Glutamatergic neuron (in vitro differentiated cells): ENCODE measurements at places on chromosomes 2 and 18. TPM values are rescaled to one million over a fixed set of nuclear protein-coding genes. Genes with fewer than 3 reads are reported as not detected.

KIF5C gene
- total RNA-seq = 673 TPM

ZNF521 gene
- total RNA-seq = 58.7 TPM

DNA sequence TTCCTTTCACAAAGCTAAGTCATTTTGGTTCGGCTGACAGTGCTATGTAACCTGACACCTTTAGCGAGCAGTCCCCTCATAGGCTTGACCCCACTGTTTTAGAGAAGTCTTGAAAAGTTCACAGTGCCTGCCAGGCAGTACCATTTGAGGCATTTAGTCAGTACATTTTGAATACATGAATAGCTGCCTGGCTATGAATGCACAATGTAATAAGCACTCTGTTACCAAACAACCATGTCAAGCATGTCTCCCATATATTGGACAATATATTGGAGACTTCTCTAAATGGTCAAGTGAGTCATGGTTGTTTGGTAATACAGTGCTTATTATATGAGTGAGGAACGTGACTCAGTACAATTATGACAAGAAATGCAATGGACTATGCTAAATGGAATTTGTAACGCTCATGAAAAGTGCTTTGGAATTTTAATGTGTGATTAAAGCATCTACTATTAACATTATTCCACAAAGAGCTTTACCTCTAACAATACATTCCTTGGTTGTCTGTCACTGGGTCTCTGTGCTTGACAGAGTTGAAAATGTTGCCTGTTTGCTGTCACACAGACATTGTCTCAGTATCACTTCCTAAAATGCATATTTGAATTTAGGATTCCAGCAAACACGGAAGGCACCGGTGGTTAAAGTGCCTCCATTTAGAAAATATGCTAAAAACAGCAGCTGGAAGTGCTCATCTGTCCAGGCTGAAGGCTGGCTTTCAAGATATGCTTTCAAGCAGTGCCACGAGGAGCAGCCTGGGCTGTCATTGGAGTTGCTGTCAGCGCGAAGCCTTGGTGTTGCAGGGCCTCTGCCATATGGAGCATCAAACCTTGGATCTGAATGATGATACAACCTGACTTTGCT lies 458.6 kb downstream of the FBXO15 start:
- no peak overlapping the region for H3K4me3 ChIP-seq
- peak; percentile 35 for DNase-seq
- no peaks in the 10 kb centered on the region for H3K27me3 ChIP-seq
- no peak overlapping the region for H3K27ac ChIP-seq
- H3K36me3 ChIP-seq = no peaks in the 10 kb centered on the region

GRCh38 chr2:167616997-167617396 lies 630.4 kb downstream of the STK39 start:
- H3K4me3 ChIP-seq = no peak overlapping the region
- H3K27me3 ChIP-seq = no peaks in the 10 kb centered on the region
- no peaks in the 10 kb centered on the region for H3K36me3 ChIP-seq
- H3K4me1 ChIP-seq = no peaks in the 10 kb centered on the region
- DNase-seq = no peak

- H3K4me1 ChIP-seq = no peaks in the 10 kb centered on the region
- no peaks in the 10 kb centered on the region for H3K27me3 ChIP-seq
- no peak overlapping the region for H3K27ac ChIP-seq
- no peaks in the 10 kb centered on the region for H3K36me3 ChIP-seq
- H3K4me3 ChIP-seq = no peak overlapping the region
- no peak for DNase-seq
Observed at GRCh38 chr2:163441603-163442002, 294.2 kb downstream of the FIGN start.

- no peaks in the 10 kb centered on the region for H3K27me3 ChIP-seq
- H3K36me3 ChIP-seq = no peaks in the 10 kb centered on the region
- peaks cover 20% of the 10 kb centered on the region for H3K4me1 ChIP-seq
- no peak for DNase-seq
- no peak overlapping the region for H3K27ac ChIP-seq
- H3K4me3 ChIP-seq = no peak overlapping the region
Observed at GRCh38 chr2:171389325-171389724, 44.5 kb downstream of the METTL8 start.

DNA sequence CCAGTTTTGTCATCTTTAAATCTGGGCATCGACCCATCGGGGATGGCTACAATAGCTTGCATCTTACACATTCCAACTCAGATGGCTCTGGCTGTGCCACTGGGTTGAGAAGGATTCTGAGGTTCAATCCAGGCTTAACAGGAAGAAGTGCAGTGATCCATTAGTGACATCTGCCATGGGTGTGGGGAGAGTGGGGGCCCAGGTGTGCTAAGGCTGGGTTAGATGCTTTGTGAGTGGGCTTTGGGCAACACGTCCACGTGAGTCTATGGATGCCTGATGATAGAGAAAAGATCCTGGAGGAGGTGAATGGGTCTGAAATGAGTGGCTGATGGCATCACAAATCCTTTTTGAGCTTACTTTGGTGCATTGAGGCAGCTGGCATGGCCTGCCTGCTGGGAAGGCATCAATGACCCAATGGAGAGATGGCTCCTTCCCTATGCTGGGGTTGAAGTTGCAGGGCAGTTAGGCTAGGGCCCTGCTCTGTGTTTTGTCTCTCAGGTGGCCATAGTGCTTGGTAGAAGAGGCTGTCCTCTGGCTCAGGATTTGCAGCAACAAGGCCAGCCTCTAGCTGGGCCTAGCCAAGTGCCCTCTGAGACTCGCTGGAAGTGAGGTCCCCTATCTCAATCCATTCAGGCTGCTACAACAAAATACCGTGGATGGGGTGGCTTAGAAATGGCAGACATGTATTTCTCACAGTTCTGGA lies 56.7 kb downstream of the HS1BP3 start:
- peaks cover 2% of the 10 kb centered on the region for H3K27me3 ChIP-seq
- peak; percentile 7 for DNase-seq
- H3K36me3 ChIP-seq = no peaks in the 10 kb centered on the region
- no peak overlapping the region for H3K4me3 ChIP-seq
- peaks cover 17% of the 10 kb centered on the region for H3K4me1 ChIP-seq
